ENCODE measurements at places on chromosomes 1 and 21. TPM values are rescaled to one million over a fixed set of nuclear protein-coding genes. Genes with fewer than 3 reads are reported as not detected.

GRCh38 chr1:199665371-199665770 lies 362.1 kb upstream of the NR5A2 start:
- DNase-seq, result no peak

Gene GPN2
- total RNA-seq, result 10.9 TPM

Gene SPAG17
- 0.90 TPM for total RNA-seq

Gene CD48
- total RNA-seq, result not detected

Gene BCAS2
- 46.0 TPM for total RNA-seq

Gene GPX7
- 21.9 TPM for total RNA-seq

DNA sequence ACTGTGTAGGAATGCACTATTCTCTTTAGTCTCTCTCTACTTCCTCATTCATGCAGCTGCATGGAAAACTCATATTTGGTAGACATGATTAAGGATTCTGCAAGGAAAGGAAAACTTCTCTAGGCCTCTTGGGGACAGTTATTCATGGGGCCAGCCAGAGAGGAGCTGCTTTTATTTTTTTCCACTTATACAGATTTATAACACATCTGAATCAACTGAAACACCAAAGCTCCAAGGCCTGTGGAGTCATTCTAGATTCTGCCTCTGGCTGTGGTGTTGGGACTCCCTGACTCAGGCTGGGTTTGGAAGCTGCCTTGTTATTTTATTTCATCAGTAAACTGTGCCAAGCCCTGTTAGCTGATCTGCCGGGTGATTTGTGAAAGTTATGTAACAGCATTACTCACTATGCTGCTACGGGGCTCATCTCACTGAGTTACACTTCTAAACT lies 83.9 kb upstream of the EDEM3 start:
- DNase-seq, result no peak

GRCh38 chr1:216903382-216903740 lies 180.1 kb upstream of the ESRRG start:
- no peak for DNase-seq

Gene GBP6
- total RNA-seq, result not detected

DNA sequence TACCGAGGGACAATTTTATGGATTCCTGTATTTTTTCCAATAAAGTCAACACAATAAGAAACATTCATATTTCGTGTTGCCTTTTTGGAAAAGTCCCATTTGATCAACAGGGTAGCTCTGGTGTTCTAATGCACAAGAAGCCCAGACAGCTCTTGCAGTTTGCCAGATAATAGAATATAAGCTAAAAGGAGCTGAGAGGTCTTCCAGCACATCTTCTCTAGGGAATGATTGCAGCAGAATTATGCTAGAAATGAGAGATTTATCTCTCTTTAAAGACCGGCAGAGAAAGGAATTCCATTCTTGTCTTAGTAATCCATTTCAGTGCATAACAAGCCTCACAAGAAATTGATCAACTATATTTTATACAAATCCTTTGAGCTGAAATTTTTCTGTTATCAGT lies 25.0 kb upstream of the DDX59 start:
- no peak for DNase-seq

Gene TIE1
- total RNA-seq, result 0.21 TPM

DNA sequence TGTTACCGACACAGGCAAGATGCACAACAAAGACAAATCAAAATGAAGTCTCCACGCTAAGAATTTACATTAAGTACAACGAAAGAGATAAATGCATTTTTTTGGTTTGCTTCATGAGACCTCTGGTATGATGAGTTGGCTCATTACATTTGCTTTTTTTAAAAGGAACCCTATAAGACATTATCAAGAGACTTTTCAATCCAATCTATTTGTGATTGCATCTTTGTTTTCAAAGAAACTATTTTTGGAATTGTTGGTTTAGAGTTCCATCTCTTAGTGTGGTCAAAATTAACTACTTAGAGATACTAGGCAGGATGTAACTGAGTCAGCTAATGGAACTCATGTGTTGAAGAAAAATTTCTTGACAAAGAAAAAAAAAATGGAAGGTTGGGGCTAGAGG lies 200.1 kb downstream of the ZC3H11B start:
- no peak for DNase-seq

GRCh38 chr1:33374336-33375105 lies 53.6 kb upstream of the A3GALT2 start:
- no peak for DNase-seq

DNA sequence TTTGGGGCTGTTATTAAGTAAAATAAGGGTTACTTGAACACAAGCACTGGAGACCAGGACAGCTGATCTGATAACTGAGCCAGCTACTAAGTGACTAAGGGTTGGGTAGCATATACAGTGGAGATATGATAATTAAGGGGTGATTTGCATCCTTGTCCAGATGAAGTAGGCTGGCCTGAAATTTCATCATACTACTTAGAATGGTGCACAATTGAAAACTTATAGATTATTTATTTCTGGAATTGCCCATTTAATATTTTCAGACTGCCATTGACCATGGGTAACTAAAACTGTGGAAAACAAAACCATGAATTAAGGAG lies 3.8 kb upstream of the CD1B start:
- DNase-seq, result no peak

DNA sequence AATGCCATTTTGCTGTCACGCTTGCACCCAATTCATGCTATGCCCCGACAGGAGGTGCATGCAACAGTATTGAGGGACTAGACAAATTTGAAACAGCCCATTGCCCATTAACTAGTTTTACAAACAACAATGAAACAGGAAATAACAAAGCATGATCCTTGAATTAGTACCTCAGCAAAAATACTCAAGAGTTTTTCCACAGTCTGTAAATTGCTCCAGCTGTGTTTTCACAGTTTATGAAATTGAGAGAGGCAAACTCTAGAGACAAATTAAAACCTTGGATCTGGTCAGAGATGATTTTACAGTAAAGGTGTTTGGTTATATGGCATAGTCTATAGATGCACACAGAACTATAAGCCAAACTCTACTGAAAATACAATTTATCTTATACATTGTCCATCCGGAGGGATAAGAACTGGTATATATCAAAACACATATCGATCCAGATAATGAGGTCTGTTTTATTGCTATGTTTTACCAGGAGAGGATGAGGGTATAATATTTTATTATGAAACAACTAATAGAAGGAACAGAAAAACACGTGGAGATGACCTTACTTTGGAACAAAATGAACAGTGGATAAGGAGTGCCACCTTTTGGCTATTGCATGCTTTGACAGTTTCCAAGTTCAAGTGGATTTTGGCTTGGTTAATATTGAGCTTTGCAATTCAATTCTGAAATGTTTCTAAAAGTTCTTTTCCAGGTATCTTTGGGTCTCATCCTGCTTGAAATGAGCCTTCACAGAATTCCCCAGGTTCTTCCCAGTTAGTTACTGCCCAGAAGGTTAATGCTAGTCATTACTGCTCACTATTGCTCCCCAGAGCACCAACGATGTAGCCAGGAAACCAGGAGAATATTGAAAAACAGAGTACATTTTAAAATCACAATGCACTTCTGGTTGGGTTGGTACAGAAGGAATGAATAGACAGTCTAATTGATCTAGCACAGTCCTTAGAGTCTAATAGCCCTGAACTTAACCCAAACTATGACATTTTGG lies 45.7 kb downstream of the ZC3H11B start:
- peak; percentile 3 for DNase-seq

DNA sequence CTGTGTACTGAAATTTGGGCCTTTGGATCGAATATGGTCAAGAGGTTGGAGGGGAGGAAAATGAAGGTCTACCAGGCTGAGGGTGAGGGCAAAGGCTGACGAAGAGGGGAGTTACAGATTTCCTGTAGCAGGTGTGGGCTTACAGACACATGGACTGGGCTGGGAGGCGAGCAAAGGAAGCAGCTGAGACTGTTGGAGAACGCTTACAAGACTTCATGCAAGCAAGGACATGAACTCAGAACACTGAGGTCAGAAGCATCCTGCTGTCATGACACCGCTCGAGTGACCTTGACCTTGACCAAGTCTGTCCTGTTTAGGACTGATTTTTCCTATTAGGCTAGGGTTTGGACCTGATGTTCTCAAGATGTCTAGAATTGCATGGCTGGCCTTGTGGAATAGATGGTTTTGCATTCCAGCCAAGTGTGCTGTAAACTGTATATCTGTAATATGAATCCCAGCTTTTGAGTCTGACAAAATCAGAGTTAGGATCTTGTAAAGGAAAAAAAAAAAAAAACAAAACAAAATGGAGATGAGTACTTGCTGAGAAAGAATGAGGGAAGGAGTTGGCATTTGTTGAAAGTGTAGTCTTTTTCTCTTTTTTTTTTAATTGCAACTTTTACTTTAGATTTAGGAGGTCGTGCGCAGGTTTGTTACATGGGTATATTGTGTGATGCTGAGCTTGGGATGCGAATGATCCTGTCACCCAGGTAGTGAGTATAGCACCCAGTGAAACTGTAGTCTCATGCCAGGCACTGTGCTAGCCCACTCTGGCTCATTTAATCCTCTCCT lies 5.8 kb downstream of the ELF3 start:
- DNase-seq, result no peak

Gene ST6GALNAC5
- total RNA-seq, result 35.9 TPM

Gene FCRL4
- not detected for total RNA-seq

Gene BEST4
- 0.84 TPM for total RNA-seq

- no peak for DNase-seq
Measured at GRCh38 chr1:10292188-10292587, 81.8 kb downstream of the KIF1B start.

DNA sequence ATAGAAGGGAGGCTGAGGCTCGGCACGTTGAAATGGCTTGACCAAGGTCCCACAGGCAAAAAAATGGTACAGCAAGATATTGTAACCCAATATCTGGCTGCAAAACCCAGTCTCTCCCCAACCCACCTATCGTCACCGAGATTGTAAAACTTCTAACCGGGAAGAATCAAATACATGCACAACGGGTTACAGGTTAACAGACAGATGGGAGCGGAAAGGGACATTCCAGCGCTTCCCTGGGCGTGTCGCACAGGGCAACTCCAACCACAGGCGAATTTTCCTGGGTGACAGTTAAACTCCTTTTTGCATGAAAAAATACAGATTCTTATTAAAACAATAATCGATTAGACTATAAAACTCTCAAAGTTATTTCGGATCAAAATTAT lies 31.8 kb upstream of the JUN start:
- peak; percentile 40 for DNase-seq

Gene LRRC52
- not detected for total RNA-seq

DNA sequence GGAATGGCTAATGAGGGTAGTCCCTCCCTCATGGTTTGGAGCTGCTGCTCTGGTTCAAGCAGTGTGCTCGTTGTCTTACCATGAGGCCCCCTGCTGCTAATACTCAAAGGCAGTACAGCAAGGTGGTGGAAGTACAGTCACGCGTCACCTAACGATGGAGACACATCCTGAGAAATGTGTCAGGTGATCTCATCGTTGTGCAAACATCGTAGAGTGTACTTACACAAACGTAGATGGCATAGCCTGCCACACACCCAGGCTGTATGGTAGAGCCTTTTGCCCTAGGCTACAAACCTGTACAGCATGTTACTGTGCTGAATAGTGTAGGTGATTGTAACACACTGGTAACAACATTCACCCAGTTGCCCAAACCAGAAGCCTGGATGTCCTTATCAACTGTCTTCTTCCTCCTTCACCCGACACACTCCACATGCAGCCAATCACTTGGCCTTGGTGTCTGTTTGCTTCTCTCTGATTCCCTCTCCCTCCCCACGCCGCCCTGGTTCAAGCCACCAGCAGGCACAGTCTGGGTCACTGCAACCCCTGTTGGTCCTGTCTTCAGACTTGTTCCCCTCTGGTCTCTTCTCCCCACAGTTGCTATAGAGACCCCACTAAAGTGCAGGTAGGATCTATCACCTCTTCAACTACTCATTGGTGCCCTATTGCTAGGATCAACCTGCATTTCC lies 6.0 kb upstream of the KCNA2 start:
- no peak for DNase-seq

- DNase-seq, result peak; percentile 87
Measured at GRCh38 chr1:3471356-3472087, 17.1 kb downstream of the ARHGEF16 start.

Gene CELA3A
- total RNA-seq, result not detected

Gene EFNA3
- total RNA-seq, result 4.0 TPM

Gene CFHR5
- not detected for total RNA-seq

DNA sequence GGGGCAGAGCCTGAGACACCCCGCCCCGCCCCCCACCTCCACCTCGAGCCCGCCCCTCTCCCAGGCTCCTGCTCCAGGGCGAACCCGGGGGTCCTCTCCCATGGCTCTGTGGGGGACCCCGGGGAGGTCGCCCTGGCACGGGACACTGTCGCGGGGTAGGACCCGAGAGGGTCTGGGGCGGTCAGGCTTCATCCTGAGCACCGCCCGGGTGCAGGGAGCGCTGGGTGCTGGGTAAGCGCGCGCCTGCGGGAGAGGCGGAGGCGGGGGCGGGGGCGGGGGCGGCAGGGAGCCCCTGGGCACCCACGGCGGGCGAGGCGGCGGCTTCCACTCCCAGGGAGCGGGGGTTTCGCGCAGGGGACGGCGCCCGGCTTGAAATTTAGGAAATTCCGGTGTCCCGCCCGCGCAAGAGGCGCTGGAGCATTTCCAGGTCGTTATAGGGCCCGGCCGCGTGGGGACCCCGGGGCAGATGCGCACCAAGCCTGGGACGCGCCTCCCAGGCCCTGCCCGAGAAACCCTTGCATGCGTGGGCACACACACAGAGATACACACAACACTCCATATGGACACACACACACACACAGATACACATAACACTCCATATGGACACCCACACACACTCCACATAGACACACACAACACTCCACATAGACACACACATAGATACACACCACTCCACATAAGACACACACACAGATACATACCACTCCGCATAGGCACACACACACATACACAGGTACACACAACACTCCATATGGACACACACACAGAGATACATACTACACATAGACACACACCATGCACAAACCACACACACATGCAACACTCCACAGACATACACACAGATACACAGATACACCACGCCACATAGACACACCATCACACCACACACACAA lies 48.7 kb upstream of the SLC19A1 start:
- no peak for DNase-seq

Gene ITGB2
- total RNA-seq, result 0.09 TPM

Gene TIAM1
- total RNA-seq, result 27.2 TPM

DNA sequence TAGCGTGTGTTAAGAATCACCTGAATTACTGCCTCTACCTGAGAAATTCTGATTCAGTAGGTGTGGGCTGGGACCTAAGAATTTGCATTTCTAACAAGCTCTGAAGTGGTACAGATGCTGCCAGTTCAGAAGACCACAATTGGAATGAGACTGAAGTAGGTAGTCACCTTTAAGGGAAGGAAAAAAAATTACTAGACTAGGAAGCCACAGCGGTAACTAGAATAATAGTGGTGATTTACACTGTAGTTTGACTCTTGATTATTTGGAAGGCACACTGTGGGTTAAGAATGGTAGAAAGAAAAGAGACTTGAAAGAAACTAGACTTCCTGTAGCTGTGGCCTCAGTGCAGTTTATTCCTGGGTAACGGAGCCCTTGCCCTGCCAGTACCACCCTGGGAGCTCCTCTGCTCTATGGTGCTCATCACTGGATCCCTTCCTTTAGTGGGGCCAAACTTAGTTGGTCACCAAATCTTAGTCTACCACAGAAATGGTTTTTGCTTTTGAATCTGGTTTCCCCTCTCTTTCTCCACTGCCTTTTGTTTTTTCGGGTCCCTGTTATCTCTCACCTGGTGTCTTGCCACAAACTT lies 43.6 kb downstream of the ARID1A start:
- no peak for DNase-seq

Gene ETNK2
- 5.3 TPM for total RNA-seq

Gene ARHGAP29
- 14.8 TPM for total RNA-seq

GRCh38 chr1:218330043-218330623 lies 15.0 kb upstream of the TGFB2 start:
- peak; percentile 34 for DNase-seq

All from neural progenitor cell (in vitro differentiated cells).